ENCODE measurements at places on chromosomes 6 and 20.
A peak's percentile ranks its signal among the peaks of the same experiment; 100 is the strongest.

GRCh38 chr20:57465486-57465885, 59.5 kb downstream of the CTCFL start:
- DNase-seq = no peak

DNA sequence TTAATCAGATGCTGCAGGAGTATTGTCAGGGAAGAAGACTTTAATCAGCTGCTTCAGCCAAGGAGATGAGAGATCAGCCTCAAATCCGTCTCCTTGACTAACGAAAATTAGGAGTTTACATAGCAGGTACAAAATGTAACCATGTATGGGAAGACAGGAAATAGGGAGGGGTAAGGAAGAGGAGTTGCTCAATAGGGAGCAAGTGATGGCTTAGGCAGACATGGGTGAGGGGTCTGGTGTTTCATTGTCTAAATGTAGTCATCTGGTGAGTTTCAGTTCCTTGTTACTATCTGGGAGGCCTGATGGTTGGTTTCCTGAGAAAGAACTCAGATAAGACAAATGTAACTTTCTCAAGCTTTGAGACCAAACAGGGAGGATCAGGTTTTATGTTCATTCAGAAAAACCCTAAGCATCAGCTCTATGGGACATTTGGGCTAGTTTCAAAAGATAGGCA, 217.3 kb upstream of the SULF2 start:
- no peak for DNase-seq

DNA sequence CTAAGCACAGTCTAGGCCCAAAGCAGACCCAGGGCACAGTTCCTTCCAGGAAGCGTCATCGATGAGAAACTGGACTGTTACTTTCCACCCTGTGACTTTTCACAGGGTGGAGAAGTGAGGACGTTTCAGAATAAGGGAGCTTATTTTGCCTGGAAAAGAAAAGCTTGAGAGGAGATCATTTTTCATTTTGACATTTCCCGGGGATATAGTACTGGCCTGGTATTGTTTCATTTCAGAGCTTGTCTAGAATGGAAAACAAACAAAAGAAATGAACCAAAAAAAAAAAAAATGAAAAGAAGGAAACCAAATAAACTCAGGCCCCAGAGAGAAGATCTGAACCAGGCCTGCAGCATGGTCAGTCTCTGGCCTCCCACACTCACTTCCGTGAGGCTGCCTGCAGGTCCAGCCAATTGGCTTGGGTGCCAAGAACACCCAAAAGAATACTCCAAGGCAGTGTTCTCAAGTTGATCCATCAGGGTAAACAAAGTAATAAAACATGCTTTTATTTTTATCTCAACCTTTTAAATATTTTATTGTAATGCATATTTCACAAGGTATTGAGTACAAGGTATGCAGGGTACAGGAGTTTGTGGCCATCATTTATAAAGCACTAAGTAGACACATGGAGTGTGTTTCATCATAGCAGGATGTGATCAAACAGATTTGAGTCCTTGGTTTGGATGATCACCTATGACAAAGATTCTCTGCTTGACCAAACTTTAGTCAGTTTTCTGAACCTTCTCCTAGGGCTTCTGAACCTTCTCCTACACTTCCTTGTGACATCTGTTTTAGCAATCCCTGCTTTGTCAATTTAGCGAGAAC, 176.9 kb upstream of the GGTLC1 start:
- DNase-seq = no peak

GRCh38 chr20:53224851-53225250, 252.7 kb downstream of the TSHZ2 start:
- no peak for DNase-seq

- no peak for DNase-seq
These were observed 6.5 kb upstream of the BTN3A2 start for GRCh38 chr6:26358511-26358981.

DNA sequence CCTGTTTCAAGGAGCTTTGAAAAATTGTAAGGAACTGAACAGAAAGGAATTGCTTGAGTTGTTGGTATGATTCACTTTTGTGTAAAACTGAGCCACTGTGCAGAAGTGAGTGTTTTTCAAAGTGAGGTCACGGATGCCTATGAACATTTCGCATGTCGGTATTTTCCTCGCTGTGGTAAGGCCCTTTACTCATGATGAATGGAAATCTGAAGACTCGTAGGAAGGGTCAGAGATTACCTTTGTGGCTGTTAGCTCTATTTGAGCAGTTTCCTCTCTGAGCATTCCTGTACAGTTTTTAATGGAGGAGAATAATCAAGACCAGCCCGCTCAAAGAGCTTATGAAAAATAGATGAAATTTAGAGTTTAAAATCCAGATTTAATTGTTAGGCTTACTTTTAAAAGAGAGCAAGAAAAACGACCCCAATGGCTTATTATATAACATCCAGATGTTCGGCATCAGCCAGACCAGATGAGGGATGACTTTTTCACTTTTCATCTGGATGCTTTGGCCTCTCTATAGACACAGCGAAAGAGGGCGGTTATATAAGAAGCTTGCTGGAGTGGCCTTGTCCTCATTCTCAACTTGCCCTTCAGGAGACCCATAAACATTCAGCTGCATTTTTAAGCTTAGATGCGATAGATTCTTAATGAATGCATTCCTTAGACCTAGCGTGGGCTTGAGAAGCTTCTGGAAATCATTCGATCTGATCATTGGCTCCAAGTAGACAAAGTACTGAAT, 99.5 kb downstream of the CD83 start:
- DNase-seq = peak; percentile 45

DNA sequence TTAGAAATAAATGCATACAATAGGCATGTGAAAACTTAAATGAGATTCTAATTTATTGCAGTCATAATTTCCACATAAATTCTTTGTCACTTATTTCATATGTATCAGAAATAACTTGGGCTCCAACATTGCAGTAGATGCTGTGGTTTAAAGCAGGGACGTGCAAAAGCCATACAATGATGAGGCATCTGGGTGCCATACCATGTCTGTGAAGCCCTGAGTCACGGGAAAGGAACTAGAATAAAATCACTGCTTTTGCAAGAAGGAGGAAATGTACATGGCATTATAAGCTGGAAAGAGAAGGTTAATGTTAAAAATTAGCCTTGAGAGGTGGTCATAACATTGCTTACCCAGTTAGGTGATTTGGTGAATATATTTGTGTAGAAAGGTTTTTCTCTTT, 180.4 kb downstream of the SASH1 start:
- DNase-seq = no peak

DNA sequence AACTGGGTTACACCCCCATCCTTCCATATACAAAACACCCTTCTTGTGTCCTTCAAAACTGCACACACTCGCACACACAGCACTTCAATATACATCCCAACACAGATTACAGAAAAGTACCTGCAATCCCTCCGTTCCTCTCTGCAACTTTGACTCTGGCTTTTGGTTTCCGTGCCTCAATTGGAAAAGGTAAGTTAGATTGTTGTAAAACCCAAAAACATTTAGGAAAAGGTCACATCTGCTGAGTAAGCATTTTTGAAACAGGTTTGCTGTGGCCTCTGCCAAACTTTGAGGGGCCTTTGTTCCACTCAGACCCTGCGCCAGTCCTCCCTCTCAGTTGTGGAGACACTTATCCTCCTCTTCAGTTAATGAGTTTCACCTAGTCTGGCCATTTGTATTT, 4.2 kb downstream of the NKX2-4 start:
- DNase-seq = no peak

GRCh38 chr20:50563133-50563944, 53.2 kb downstream of the PTPN1 start:
- peak; percentile 20 for DNase-seq

DNA sequence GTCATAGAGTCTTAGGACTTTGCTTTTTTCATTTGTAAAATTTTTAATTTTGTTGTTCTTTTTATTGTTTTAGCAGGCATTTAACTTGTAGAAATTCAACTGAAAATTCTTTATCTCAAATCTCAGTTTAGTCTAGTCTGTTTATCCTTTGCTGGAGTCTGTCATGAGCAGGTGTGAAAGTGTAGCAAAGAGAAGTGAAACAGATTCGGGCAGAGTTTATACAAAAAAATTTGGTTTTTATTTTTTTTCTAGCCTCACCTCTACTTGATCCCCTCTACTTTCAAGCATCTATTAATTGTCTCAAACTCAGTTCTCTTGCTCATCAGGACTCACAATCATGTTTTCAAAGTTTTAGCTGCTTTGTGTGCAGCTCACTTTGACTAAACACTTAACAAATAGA, 655.2 kb downstream of the HDGFL1 start:
- DNase-seq = no peak

- no peak for DNase-seq
These were observed 28.8 kb upstream of the PLAGL1 start for GRCh38 chr6:144036835-144037195.

DNA sequence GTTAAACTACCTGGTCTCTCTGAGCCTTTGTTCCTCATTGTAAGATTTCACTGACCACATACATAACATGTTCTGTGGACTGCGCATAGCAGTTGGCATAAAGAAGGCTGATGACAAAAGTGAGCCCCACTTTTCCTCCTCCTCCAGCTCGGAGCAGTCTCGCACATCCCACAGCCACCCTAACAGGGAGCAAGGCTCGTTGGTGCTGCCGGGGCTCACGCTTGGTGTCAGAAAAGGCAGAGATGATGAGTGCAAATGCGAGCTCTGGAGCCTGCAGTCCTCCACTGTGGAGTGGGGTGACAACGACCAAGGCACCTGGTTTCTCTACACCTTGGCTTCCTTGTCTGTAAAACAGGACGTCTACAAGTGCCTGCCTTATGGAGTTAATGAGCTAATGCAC, 9.7 kb downstream of the TGM3 start:
- no peak for DNase-seq

DNA sequence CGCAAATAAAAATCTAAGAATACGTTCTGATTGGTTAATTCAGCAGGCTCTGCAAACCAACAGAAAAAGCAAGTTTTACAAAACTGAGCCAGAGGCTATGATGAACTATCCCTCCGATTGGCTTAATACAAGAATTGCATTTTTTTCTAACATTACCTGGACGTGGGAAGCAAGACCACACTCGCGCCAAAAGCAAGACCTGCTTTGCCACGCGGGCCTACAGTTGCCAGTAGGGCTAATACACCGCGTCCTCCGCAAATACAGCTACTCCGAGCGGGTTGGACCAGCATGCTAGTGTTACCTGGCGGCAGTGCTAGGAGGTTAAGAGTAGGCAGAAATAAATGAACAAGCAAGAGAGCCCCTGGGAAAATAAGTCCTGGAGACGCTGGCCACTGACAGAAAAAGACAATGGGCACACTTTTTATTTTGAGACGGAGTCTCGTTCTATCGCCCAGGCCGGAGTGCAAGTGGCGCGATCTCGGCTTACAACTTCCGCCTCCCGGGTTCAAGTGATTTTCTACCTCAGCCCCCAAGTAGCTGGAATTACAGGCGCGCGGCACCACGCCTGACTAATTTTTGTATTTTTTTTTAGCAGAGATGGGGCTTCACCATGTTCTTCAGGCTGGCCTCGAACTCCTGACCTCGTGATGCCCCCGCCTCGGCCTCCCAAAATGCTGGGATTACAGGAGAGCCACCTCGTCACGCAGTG, 131.9 kb upstream of the BTN3A2 start:
- DNase-seq = peak; percentile 68

- DNase-seq = no peak
These were observed 227.7 kb upstream of the RNF24 start for GRCh38 chr20:4243071-4243470.

- no peak for DNase-seq
These were observed 106.6 kb downstream of the SGK1 start for GRCh38 chr6:134211297-134211696.

GRCh38 chr6:113936093-113936934, 34.6 kb downstream of the HDAC2 start:
- peak; percentile 69 for DNase-seq

GRCh38 chr20:16947479-16947878, 199.3 kb downstream of the OTOR start:
- DNase-seq = no peak

GRCh38 chr6:123855506-123855905, 51.8 kb downstream of the NKAIN2 start:
- DNase-seq = no peak

DNA sequence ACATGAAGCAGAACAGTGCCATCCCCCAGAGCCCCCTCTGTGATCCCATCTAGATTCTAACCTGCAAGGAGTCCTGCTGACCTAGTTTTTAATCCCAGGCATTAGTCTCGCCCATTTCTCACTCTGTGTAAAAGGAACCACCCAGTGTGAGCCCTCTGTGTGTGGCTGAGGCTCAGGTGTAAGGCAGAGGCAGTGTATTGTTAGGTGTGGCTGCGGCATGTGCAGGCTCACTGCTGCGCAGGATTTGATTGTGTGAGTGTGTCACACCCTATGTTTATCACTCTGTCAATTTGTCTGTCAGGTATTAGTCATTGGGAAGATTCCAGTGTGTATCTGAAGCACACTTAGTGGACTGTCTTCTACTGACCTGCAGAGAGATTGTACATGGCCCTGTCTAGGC, 13.7 kb upstream of the CST8 start:
- no peak for DNase-seq

GRCh38 chr6:84249724-84250123, 22.3 kb upstream of the CEP162 start:
- peak; percentile 4 for DNase-seq

- peak; percentile 12 for DNase-seq
These were observed 320.0 kb upstream of the NT5E start for GRCh38 chr6:85129881-85130280.

- no peak for DNase-seq
These were observed 614.9 kb downstream of the CDH26 start for GRCh38 chr20:60573003-60573680.

DNA sequence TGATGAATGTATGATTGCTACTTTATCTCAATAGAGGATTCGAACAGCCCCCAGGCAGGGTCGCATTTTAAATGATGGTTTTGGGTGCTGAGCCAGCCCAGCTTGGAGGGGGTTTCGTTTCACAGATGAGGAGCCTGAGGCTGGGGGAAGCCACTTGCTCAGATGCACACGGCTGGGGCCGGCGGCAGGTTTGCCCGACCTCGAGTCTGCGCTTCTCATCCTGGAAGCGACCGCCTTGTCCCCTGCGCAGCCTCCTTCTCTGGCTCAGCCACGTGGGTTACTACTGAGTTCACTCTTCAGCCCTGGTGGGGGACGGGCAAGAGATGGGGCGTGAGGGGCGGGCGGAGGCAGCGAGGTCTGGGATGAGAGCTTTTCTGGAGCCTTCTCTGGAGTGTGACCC, 25.3 kb downstream of the NTSR1 start:
- DNase-seq = no peak

DNA sequence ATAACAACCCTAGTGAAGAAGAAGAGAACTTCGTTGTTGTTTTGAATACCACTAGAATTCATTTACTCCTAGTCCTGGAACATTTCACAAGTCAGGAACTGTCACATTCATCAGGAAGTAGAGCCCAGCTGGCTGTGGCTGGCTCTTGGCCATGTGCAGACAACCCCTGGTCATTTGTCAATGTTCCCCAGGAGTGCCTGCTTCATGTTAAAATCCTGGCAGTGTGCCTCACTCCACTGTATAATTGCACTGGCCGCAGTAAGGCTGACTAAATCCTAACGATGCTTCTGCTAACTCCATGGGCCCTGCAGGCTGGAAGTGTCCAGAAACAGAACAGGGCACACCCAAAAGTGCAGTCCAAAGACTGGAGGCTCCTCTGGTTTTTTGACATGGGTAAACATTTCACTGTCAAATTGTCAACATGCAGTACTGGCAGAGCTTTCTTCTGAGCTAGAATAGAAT, 41.5 kb upstream of the ADGRF1 start:
- DNase-seq = peak; percentile 68

- DNase-seq = no peak
These were observed 84.6 kb downstream of the FYN start for GRCh38 chr6:111788379-111789276.

Data from DMS53 (cell line).